ENCODE measurements at places on chromosomes 1 and 21. TPM values are rescaled to one million over a fixed set of nuclear protein-coding genes. Genes with fewer than 3 reads are reported as not detected.

GRCh38 chr1:164754088-164754600, 195.2 kb downstream of the PBX1 start:
- DNase-seq, result no peak

- no peak for DNase-seq
Observed at GRCh38 chr1:10561955-10562354, 87.2 kb downstream of the PEX14 start.

DNA sequence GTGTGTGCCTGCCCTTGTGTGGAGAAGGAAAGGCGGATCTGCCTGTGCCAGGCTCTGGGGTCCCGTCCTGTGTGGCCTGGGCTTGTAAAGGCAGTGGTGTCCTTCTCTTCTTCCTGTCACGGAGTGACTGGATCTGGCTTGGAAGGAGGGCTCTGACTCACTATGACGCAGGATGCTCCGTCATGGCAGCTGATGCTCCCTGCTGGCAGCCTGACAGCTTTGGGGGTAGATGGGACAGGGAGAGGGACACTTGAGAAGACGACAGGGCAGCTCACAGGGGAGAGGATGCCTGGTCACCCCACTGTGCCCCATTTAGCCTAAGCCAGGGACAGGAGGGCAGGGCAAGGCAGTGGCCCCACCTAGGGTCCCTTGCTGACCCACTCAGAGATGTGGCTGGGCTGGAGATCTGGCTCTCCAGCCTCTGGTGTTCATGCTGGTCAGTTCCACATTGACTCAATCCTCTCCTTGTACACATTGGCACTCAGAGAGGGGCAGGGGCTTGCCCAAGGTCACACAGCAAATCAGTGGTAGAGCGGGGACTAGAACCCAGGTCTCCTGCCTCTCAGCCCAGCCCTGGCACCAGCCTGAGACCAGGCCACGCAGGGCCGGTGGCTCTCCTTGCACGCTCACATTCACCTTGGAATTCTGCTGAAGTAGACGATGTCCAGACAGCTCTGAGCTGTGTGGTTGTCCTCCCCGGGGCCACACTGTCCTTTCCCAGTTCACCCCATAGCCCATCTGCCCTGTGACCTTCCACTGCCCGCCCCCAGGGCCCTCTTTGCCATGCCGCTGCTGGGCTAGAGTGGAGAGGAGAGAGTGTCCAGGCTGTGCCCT, 2.8 kb upstream of the FAM131C start:
- no peak for DNase-seq

GRCh38 chr1:216458812-216459211, 35.6 kb upstream of the USH2A start:
- no peak for DNase-seq

DNA sequence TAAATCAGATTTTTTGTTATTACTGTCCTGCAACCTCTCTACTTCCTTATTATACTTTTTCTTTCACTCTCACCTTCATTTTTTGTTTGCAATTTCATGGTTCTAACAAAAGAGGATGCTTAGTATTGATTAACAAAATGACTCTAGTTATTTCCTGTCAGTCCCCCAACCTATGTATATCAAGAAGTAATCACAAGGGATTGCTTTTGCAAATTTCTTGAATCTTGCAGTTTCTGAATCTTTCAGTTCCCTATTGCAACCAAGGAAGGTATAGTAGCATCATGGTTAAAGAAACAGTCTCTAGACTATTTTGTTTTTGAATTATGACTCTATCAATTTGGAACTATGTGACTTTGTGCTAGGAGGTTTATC, 446.9 kb downstream of the NEGR1 start:
- no peak for DNase-seq

DNA sequence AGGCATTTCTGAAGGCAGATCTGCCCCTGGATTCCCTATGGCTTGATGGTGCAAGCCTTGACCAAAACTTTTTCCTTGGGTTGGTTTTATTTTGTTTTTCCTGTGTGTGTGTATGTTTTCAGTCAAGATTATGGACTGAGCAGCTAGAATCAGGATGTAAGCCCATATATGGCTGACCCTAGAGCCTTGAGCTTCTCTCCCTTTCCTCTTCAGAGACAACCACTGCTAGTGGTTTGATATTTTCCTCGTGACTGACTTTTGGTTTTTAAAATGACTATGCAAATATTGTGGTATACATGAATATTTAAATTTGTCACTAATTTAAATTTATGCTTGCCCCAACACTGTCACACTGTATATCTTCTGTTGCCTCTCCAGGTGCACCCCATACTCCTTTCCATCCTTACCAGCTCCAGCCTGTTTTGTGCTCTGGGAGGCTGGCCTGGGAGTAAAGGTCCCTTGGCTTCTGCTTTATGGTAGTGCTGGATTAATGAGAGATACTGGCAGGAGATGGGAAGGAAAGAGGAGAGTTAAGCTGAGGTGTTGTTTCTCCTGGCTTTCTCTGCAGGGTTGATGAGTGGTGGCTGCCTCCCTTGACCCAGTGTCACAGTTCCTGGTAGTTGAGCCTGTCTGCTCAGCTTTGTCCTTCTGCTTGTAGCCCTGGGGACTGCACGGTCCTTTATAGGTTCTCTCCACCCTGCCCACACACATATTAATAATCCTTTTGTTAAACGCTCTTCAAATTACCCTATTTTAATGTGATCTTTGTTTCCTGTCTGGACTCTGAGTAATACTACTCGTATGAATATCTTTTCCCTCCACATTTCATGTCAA, 44.4 kb downstream of the RWDD3 start:
- no peak for DNase-seq

DNA sequence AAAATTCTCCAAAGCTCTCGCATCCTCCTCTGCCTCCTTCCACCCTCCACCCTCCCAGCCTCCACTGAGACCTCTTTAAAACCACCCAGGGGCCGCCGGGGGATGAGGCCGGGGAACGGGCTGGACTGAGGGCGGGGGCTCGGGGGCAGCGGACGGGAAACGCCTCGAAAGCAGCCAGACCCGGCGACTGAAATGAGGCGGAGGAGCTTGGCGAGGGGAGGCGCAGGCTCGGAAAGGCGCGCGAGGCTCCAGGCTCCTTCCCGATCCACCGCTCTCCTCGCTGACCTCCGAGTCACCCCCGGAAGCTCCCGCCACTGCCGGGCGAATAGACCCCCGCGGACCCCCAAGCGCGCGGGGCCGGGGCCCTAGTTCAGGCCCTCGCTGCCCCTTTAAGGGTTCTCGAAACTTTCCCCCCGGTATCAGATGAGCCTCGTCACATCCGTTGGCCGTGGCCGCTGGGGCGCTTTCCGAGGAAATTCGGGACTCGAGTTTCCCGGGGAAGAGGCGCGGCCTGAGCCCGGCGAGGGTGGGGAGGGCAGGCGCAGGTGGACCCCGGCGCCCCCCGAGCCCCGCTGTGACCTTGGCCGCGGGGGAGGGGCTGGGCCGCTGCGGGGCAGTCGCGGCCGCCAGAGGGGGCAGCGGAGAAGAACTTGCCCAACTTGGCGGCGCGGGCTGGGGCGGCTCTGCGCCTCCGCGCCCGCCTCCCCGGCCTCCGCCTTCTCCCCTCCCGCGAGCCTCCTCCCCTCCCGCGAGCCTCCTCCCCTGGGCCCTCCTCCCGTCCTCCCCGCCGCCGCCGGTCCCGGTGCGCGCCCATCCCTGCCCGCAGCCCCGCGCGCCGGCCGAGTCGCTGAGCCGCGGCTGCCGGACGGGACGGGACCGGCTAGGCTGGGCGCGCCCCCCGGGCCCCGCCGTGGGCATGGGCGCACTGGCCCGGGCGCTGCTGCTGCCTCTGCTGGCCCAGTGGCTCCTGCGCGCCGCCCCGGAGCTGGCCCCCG, at the start of gene BACE2:
BACE2 (plus strand) TSS at position 813 of the 995 bp plus-strand sequence; CDS start at position 917, 104 bp downstream.
- DNase-seq, result no peak

- DNase-seq, result no peak
Observed at GRCh38 chr1:203686091-203686632, 59.5 kb downstream of the ATP2B4 start.

Gene DCDC2B
- total RNA-seq, result not detected

Gene BMP8B
- 2.5 TPM for total RNA-seq

Gene AGL
- 21.3 TPM for total RNA-seq

Gene F13B
- total RNA-seq, result not detected

Measured in thoracic aorta (tissue), 2 donors.